Vagina (tissue), 2 donors: ENCODE measurements at places on chromosomes 2 and 18. TPM values are rescaled to one million over a fixed set of nuclear protein-coding genes. Genes with fewer than 3 reads are reported as not detected.

TSN gene
- 35.4 TPM for total RNA-seq

VSNL1 gene
- total RNA-seq, result 19.2 TPM

DSG3 gene
- 192 TPM for total RNA-seq

DNA sequence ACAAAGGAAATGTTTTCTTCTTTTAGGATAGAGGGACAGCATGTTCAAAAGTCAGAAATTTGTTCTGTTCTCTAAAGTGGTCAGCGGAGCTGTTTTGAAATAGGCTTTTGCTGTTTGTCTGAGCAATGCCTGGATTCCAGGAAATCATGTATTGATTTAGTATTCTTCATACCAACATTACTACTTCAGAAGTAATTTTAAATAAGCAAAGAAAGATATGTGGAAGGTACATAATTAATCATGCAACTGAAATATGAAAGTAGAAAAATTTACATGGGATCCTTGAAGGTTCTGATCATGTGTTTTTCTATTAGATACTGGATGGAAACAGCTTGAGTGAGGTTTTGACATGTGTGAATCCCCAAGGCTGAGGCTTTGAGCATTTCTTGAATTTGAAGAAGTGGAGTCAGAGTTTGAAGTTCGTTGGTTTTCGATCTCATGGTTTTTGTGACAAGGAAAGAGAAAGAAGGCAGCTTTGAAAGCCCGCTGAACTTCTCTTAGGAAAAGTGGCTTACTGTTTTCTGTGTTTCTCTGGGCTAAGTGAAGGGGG lies 220.0 kb downstream of the LDLRAD4 start:
- no peak for DNase-seq
- no peak overlapping the region for H3K27ac ChIP-seq
- no peaks in the 10 kb centered on the region for H3K27me3 ChIP-seq
- no peak overlapping the region for H3K4me3 ChIP-seq
- no peaks in the 10 kb centered on the region for H3K36me3 ChIP-seq

DNA sequence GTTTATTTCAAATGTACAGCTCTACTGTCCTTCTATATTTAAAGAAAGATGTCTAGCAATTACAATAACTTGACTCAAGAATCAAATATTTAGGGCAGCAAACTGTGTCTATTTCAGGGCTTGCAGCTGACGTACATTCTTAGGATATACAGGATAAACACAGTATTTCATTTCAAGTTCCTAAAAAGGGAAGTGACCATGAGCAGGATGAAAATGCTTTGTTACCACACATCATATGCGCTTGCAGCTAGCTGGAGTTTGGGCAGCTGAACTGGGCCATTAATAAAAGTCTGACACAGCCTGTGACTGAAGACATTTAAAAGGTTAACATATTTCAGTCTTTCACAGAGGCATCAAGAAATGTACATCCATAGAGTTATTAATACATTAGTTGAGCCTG lies 264.6 kb upstream of the TRIB2 start:
- peaks cover 20% of the 10 kb centered on the region for H3K4me1 ChIP-seq
- DNase-seq, result no peak
- no peaks in the 10 kb centered on the region for H3K27me3 ChIP-seq
- no peak overlapping the region for H3K27ac ChIP-seq
- no peaks in the 10 kb centered on the region for H3K36me3 ChIP-seq

SERPINB3 gene
- total RNA-seq, result 464 TPM

DNA sequence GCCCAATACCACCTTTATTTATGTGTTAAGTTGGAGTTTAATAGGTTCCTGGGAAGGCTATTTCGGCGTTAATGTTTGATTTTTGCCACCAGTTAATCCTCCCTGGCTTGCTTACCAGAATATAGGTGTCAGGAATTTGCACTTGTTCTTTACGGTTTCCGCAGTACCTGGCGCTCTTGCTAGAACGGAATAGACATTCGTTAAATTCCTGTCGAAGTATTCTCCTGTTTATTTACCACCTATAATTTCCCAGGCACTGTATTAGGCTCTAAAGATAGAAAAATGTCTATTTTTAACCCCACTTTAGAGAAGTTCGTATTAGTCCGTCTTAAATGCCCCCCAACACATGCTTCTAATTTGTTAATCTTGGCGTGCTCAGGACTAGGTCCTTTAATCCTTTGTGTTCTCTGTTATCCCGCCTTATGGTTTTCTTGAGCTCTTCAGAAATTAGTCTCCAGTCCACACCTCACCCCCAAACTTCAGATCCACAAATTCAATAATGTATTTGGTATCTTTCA lies 575 bp downstream of the CCDC150 start:
- no peaks in the 10 kb centered on the region for H3K27me3 ChIP-seq
- H3K4me1 ChIP-seq, result peaks cover 8% of the 10 kb centered on the region
- no peak for DNase-seq
- peak overlapping the region; percentile 54 for H3K4me3 ChIP-seq
- peak overlapping the region; percentile 10 for H3K27ac ChIP-seq
- H3K36me3 ChIP-seq, result no peaks in the 10 kb centered on the region

SCN3A gene
- 2.0 TPM for total RNA-seq

HOXD8 gene
- total RNA-seq, result 10.3 TPM

- H3K36me3 ChIP-seq, result no peaks in the 10 kb centered on the region
- H3K27ac ChIP-seq, result no peak overlapping the region
- H3K4me1 ChIP-seq, result no peaks in the 10 kb centered on the region
- no peak for DNase-seq
Measured at GRCh38 chr2:172869861-172870260, 134.2 kb downstream of the RAPGEF4 start.

GRCh38 chr2:181231886-181232621 lies 225.1 kb upstream of the ITGA4 start:
- H3K36me3 ChIP-seq, result no peaks in the 10 kb centered on the region
- no peaks in the 10 kb centered on the region for H3K27me3 ChIP-seq
- DNase-seq, result no peak
- no peaks in the 10 kb centered on the region for H3K4me1 ChIP-seq
- no peak overlapping the region for H3K27ac ChIP-seq
- no peak overlapping the region for H3K4me3 ChIP-seq

- DNase-seq, result no peak
- H3K36me3 ChIP-seq, result no peaks in the 10 kb centered on the region
- peaks cover 7% of the 10 kb centered on the region for H3K4me1 ChIP-seq
- H3K27ac ChIP-seq, result no peak overlapping the region
- H3K27me3 ChIP-seq, result no peaks in the 10 kb centered on the region
- H3K4me3 ChIP-seq, result no peak overlapping the region
Measured at GRCh38 chr2:229087267-229087666, 183.8 kb downstream of the PID1 start.

CLEC4F gene
- 0.49 TPM for total RNA-seq

DNA sequence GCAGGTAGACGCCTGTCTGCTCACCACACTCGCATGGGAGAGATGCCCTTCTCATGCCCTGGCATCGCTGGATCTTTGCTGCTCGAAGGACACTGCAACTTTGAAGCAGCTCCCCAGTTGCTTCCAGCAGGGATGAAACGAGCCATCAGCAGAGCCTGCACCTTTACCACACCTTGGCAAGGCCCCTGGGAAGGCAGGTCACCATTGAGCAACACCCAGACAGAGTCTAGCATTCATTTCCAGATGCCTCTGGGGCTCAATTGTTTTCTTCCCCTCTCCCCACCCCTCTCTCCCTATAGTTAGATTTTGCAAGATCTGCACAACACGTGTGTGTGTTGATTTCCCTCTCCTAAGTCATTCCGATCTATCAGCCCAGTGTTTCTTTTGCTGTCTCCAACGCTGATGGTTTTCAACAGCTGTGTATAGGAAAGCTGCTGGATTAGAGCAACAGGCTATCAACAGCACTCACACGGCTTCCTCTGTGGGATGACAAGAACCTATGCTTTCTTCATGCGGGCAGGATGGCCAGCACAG lies 25.6 kb upstream of the INHBB start:
- H3K4me3 ChIP-seq, result no peak overlapping the region
- no peak for DNase-seq
- peaks cover 35% of the 10 kb centered on the region for H3K4me1 ChIP-seq
- no peaks in the 10 kb centered on the region for H3K27me3 ChIP-seq

- no peaks in the 10 kb centered on the region for H3K27me3 ChIP-seq
- no peak overlapping the region for H3K27ac ChIP-seq
- H3K4me1 ChIP-seq, result no peaks in the 10 kb centered on the region
- H3K4me3 ChIP-seq, result no peak overlapping the region
- no peak for DNase-seq
Measured at GRCh38 chr18:63591725-63592124, 4.6 kb downstream of the SERPINB13 start.

CHRND gene
- not detected for total RNA-seq

DNA sequence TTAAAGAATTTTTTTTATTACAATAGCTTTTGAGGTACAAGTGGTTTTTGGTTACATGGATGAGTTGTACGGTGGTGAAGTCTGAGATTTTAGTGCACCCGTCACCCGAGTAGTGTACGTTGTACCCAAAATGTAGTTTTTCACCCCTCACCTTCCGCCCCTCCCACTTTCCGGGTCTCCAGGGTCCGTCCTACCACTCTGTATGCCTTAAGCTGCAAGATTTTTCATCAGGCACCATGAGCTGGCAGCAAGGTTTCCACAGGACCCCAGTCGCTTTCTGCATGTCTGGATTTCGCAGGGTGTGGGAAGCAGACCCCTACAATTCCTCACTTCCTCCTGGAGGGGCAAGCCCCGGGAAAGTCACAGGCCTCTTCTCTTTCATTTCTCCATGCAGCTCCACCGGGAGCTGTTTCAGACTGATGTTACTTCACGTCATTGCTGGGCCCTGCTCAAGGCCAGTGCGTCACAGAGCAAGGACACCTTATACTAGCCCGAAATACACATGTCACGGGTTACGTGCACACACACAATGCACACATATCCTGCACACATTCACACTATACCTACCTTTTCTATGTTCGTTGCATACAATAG lies 179.1 kb downstream of the ZFP36L2 start:
- H3K36me3 ChIP-seq, result no peaks in the 10 kb centered on the region
- H3K27me3 ChIP-seq, result no peaks in the 10 kb centered on the region
- peaks cover 51% of the 10 kb centered on the region for H3K4me1 ChIP-seq
